ENCODE measurements at places on chromosomes 3 and 15.

GRCh38 chr3:195256639-195257453 is 14.1 kb downstream of the XXYLT1 start:
- no peak for DNase-seq

DNA sequence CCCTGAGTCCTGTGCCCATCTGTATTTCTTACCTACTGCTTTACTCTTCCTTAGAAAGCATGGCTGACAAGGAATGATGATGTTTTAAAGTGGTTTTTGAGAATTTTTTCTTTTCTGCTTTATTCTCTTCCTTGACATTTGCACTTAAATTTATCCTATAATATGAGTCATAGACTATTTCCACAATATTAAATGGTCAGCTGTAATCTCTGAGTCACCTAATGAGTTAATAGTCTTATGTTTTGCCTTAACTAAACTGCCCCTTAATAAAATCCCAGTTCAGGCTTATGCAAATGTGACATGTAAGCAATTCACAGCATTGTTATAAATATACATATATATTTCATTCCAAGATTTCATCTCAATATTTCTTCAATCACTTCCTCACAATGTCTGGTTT is 23.8 kb downstream of the MEIS2 start:
- DNase-seq, result no peak

DNA sequence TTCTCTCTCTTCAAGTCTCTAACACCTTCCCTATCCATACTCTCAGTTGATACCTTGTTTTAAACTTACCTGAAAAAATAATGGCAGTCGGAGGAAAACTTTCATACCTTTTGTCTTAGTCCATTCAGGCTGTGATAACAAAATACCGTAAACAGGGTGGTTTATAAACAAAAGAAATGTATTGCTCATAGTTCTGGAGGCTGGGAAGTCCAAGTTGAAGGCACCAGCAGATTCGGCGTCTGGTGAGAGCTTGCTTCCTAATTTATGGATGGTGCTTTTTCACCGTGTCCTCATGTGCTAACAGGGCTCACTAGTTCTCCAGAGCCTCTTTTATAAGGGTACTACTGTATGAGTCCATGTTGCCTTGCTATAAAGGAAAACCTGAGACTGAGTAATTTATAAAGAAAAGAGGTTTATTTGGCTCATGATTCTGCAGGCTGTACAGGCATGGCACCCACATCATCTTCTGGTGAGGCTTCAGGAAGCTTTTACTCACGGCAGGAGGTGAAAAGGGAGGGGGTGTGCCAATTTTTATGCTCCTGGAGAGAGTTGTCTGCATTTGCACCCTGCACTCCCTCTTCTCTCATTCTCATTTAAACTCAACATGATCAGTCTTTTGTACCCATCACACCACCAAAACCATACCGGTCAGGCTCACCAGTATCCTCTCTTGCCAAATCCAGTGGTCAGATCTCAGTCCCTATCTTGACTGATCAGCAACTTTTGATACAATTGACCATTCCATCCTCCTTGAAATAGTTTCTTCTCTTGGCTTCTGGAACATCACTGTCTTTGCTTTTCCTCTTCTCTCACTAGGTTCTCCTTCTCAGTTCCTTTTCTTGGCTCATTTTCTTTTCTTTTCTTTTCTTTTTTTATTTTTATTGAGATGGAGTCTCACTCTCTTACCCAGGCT is 21.6 kb downstream of the ST6GAL1 start:
- DNase-seq, result no peak

- no peak for DNase-seq
Observed at GRCh38 chr3:128487538-128487812, 5.5 kb downstream of the GATA2 start.

DNA sequence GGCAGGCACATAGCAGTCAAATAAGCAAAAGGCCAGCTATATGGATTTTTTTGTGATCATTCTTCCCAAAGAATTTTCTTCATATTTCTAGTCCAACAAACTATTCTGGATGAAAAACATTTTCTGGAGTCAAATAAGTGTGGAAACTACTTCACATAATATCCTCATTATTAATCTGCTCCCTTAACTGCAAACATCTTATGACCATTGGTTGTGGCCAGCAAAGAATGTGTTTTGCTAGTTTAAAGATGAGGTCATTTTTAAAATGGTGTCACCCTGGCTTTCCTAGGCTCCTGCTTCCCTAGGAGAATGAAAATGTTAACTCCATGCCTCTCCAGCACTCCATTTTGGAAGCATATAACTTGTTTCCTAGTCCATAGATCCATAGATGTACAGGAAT is 118.8 kb downstream of the SST start:
- DNase-seq, result no peak

- DNase-seq, result no peak
Observed at GRCh38 chr3:56787258-56787775, 14.4 kb downstream of the ARHGEF3 start.

- DNase-seq, result no peak
Observed at GRCh38 chr3:120070263-120070981, 23.8 kb downstream of the GSK3B start.

DNA sequence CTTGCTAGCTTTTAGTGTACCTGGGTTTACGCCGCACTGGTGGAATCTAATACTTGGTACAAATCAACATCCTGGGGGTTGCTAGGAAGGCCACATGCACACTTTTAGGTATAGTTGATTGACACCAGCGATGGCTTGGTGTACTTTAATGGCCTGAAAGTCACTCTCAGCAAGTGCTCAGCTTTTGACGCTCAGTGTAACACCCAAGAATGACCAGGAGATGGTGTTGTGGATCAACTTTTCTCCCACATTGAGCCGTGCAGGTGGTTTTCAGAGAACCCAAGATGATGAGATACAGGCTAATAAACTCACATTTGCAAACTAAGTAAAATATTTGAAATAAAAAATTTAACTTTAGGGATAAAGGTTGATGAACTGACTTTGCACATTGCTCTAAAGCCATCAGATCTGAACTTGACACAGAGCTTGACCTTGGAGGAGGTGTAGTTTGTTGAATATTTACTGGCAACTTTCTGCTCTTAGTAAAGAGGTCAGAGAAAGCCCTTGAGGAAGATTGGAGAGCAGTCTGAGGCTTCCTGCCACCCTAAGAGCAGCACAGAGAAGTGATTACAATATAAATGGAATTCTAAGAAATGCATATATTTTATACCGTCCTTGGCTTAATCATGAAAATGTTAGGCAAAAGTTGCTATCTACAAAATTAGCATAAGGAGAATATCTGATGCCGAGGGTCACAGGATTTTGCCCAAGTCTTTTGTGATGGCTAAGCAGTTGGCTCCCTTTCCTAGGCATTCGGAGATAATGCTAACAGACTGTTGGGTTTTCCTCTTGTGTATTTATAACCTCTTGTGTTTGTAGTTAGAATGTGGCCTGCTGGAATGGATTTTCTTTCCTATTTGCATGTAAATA is 143.4 kb upstream of the RASGRP1 start:
- DNase-seq, result no peak

- no peak for DNase-seq
Observed at GRCh38 chr3:59510576-59510975, 460.8 kb upstream of the CFAP20DC start.

GRCh38 chr15:48674876-48675275 is 29.4 kb upstream of the FBN1 start:
- DNase-seq, result no peak

- DNase-seq, result no peak
Observed at GRCh38 chr3:168514252-168514651, 418.5 kb upstream of the GOLIM4 start.

GRCh38 chr3:140441006-140441405 is 236.9 kb upstream of the TRIM42 start:
- DNase-seq, result no peak

DNA sequence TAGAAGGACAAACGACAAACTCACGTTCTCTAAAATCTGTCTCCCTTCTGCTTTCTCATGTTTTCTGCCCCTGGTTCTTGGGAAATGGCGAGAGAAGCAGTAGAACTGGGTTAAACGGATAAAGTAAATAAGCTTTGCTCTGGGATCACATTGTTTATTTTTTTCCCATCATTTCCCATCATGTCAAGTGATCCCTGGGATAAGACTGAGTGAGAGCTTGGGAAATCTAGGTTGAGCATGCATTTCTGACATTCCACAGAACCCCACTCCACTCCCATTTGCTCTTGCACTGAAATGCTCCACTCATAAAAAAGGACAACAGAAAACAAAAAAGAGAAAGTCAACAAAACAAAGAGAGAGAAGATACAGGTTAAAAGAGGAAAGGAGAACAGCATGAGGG is 69.1 kb downstream of the SEMA6D start:
- DNase-seq, result no peak

Data from stimulated activated CD8-positive, alpha-beta memory T cell treated with anti-CD3 and anti-CD28 coated beads, Interleukin-2, amount 100 ng/mL, for 1 hour (primary cell).